ENCODE measurements at places on chromosomes 13 and 19.

DNA sequence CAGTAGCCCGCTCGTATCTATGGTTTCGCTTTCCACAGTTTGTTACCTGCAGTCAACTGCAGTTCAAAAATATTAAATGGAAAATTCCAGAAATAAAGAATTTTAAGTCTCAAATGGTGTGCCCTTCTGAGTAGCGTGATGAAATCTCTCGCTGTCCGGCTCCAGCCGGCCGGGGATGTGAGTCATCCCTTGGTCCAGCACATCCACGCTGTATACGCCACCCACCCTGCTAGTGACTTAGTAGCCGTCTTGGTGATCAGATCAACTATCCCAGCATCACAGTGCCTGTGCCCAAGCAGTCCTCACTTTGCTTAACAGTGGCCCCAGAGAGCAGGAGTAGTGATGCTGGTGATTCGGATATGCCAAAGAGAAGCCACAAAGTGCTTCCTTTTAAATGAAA is 40.0 kb downstream of the ZNF331 start:
- no peak for DNase-seq

DNA sequence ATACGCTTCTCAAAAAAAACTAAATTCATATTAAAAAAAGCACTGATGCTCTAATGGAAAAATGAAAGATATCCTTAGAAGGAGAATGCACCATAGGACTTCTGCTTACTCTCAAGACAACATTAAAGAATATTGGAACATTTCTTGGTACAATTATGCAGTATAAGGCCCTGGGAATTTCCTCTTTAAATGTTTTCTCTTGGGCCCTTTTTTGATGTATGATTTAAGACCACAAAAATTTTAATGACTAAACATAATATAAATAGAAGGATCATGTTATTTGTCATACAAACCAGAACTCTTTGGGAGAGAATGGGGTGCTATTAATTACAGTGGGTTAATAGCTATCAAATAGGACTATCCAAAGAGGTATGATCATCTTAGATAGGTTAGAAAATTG is 403.7 kb downstream of the FGF14 start:
- no peak for DNase-seq

DNA sequence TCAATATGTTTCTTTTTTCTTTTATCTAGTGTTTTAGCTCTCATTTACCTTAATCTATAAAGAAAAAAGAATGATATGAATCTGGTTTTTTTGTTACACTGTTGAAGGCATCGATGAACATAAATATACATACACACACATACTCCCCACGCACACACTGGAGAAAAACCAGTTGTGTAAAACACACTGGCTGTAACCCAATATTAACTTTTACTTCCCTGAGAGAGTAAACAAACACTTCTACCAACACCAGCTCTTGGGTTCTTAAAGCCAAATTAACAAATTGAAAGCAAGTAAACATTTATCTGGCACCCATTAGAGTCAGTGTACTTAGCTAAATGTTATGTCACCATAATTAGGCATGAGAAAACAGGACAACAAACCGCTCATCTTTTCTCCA is 145.7 kb downstream of the ABCC4 start:
- DNase-seq: no peak

DNA sequence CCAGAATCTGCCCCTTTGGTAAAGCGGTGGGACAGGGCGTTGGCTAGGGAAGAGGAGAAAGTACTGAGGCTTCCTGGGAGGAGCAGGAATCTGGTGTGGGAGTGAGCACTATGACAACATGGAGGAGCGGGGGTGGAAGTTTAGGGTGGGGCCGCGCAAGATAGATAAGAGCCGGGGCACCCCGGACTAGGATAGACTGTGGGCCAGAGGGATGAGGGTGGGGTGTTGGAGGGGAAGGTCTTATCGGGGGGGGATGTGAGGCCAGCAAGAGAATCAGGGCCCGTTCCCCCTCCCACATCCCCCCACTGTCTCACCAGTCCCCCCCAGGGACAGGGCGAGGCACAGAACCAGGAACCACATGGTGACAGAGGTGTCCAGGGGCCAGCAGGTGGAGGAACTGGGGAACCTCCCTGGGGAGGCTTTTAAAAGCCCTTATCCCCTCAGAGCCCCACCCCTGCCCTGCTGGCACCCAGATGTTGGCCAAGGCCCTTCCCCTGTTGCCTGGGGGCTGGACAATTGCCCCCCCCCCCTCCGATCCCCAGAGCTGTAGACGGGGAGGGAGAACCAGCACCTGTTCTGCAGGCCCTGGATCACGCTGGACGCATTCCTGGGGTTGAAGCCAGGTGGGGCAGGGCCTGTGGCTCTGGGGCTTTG is at the start of gene KLK1:
KLK1 (minus strand) TSS at position 399 of the 654 bp plus-strand sequence; CDS start at position 360, 39 bp downstream.
- no peak for DNase-seq

GRCh38 chr13:37379841-37380240 is 218.7 kb downstream of the POSTN start:
- no peak for DNase-seq

DNA sequence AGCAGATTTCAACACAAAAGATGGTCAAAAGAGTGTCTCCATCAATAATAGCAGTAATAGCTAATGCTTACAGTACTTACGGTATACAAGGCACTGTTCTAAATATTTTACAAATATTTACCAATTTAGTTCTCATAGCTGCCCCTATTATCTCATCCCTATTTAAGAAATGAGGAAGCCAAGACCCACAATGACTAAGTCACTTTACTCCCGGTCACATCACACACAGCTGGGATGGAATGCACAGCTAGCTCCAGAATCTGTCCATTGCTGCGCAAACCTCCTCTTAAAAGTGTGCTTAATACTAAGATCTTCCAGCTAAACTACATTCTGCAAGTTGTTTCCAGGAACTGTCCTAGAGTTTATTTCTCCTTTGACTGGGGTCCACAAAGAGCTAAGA is 63.4 kb downstream of the RAP2A start:
- DNase-seq: no peak

GRCh38 chr19:4467835-4468234 is 4.3 kb upstream of the HDGFL2 start:
- no peak for DNase-seq

DNA sequence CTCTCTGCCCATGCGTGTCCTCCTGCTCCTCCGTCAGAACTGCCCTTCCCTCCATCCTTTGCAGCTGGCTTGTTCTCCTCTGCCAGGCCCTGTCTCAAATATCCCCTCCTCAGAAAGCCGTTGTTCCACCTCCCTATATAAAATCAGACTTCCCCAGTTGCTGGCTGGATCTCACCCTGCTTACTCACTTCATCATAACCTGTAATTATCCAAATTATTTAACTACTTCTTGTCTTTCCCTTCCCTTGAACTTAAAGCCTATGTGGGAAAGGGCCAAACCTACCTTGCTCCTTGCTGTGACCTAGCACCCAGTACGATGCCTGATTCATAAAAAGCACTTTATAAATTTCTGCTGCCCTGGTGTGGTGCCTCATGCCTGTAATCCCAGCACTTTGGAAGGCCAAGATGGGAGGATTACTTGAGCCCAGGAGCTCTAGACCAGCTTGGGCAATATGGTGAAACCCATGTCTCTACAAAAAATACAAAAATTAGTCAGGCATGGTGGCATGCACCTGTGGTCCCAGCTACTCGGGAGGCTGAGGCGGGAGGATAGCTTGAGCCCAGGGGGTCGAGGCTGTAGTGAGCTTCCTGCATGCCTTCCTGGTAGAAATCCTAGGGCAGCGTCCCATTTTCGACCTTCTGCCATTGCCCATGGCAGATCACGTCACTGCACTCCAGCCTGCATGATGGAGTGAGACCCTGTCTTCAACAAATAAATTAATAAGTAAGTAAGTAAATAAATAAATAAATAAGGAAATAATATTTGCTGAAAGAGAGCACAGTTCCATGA is 39.5 kb upstream of the ZNF536 start:
- DNase-seq: no peak

DNA sequence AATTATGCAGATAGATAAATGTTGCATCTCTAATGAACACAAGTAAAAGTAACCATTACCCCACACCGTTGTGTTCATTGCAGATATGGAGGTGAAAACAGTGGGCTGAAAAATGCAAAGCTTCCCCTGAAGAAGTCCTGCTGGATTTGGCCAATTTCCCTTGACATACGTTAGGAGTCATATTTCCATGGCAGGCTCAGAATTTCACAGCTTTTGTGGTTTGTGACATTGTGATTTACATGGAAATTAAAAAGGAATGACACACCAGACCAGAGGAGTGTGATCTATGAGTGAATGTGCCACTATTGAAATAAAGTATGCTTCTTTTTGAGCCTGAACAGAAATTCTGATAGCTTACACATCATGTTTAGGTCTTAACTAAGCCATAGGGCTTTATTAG is 221.1 kb upstream of the TMTC4 start:
- DNase-seq: peak; percentile 2

DNA sequence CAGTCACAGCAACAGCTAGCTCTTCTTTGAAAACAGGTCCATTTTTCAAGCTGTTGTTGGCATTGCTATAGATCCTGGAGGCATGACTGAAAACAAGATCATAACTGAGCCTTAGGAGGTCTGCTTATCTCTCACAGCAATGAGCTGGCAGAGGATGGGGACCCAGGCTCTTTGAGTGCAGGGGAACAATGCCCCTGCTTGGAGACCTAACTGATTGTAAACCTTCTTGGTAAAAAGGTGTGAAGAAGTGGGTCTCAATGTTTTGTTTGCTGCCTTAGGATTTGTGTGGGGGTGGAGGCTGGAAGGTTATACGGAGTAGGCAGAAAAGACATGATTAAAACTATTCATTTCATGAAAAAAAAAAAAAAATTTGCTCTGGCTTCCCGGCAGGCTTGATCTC is 94.6 kb downstream of the EFNB2 start:
- DNase-seq: no peak

- no peak for DNase-seq
Observed at GRCh38 chr13:110447058-110447511, 114.4 kb downstream of the RAB20 start.

GRCh38 chr19:32662186-32662585 is 12.8 kb downstream of the ANKRD27 start:
- no peak for DNase-seq

GRCh38 chr19:29880498-29881081 is 61.4 kb upstream of the URI1 start:
- no peak for DNase-seq

DNA sequence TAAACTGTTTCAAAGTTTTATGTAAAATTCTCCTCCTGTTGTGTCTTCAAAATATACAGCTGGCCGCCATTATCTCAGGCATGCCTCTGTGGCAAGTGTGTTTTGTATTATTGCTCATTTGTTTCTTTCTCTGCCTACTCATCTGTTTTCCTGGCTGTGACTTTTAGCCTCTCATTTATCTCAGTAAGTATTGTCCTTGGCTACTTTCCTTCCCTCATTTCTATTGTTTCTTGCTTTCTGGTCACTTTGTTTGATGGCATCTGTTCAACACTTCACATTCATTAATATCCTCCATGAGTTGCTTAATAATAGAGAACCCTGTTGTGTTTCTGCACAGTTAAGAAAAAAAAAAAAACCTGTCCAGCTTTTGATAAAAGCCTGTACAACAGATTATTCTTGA is 869.4 kb downstream of the PCDH17 start:
- DNase-seq: no peak

GRCh38 chr13:66567899-66568612 is 662.1 kb downstream of the PCDH9 start:
- DNase-seq: no peak

DNA sequence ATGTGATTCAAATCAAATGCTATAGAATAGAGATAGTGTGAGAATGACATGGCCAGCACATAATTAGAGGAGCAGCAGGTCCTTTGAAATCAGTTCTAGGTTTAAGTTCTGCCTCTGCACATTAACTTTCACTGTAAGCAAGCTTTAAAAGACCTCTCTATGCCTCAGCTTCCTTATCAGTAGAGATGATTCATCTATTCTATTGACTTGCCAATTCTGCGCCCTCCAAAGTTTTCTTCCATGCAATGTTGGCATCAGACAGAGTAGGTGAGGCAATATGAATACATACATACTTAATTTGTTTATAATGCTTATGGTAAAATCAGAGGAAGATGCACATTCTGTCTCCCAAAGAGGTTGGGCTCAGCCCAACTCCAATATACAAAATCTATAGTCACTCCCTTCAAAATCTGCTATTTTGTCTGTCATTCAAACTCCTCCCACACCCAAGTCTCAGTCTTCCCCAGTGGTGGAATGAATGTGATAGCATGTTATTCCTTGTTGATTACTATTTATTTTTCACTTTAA is 525.5 kb downstream of the RFC3 start:
- DNase-seq: no peak

DNA sequence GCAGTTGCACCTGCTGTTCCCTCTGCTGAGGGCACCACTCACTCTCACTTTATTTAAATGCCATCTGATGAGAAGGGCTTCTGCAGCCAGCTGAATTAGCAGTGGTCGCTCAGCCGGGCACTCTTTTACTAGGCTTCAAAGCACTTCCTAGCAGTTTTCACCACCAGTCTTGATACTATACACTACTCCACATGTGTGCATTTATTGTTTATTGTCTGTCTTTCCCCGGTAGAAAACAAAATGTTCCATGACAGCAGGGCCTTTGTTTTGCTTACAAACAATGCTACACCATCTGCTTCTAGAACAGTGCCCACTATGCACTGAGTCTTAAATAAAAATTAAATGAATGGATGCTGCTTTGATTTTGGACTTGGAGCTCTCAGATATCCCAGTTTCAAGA is 404.9 kb downstream of the FGF14 start:
- no peak for DNase-seq

DNA sequence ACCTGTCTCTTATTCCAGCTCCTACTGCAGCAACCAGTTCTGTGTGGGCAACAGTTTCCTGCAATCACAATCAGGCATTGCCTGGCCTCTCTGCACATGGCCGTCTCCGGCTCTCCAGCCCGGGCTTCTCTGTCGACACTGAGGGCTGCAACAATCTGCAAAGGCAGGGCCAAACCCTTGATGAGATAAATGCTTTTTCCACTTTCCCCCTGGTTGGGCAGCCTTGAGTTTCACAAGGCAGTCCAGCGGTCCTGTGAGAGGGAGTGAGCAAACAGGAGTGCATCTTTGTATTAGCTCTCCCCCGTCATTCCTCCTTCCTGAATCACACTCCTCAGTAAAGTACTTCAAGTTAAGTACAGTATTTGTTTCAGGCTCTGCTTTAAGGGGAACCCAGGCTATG is 40.7 kb upstream of the VWA8 start:
- no peak for DNase-seq

GRCh38 chr13:33453936-33454335 is 168.4 kb upstream of the STARD13 start:
- DNase-seq: no peak

- DNase-seq: no peak
Observed at GRCh38 chr13:25300861-25301346, 521 bp upstream of the NUP58 start.

DNA sequence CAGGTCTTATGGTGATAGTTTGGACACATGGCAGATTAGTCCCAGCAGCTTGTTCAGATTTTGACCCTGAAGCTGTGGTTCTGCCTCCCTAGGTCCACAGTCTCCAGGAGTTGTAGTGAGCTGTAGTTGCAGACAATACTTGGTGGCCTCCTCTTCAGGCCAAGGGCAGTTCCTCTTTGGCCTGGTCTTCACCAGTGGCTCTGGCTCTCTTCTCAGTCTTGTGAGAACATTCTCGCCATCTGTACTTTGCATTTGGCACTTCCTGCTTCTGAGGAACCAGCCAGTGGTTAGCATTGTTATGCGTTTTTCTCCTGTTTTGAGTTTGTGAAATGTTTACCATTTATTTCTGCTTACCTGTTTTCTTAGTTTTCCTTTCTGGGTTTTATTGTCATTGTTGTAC is 40.7 kb downstream of the PCCA start:
- DNase-seq: no peak

GRCh38 chr13:95906999-95907398 is 146.2 kb downstream of the UGGT2 start:
- no peak for DNase-seq

- DNase-seq: no peak
Observed at GRCh38 chr13:101626925-101627555, 174.6 kb downstream of the ITGBL1 start.

All from astrocyte of the cerebellum (primary cell).